ENCODE measurements at places on chromosomes 11 and 22. TPM values are rescaled to one million over a fixed set of nuclear protein-coding genes. Genes with fewer than 3 reads are reported as not detected.

Gene TENM4
- total RNA-seq: 1.5 TPM

DNA sequence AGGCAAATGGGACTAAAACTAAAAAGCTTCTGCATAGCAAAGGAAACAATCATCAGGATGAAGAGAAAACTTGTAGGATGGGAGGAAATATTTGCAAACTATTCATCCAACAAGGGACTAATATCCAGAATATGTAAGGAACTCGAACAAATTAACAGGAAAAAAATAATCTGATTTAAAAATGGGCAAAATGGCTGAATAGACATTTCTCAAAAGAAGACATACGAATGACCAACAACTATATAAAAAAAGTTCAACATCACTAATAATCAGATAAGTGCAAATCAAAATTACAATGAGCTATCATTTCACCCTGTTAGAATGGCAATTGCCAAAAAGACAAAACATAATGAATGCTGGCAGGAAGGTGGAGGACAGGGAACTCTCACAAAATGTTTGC is 12.0 kb downstream of the OR52E1 start:
- DNase-seq: no peak

GRCh38 chr22:24390576-24390975 is 36.8 kb upstream of the ADORA2A start:
- DNase-seq: no peak

Gene MAPK8IP2
- total RNA-seq: 0.39 TPM

DNA sequence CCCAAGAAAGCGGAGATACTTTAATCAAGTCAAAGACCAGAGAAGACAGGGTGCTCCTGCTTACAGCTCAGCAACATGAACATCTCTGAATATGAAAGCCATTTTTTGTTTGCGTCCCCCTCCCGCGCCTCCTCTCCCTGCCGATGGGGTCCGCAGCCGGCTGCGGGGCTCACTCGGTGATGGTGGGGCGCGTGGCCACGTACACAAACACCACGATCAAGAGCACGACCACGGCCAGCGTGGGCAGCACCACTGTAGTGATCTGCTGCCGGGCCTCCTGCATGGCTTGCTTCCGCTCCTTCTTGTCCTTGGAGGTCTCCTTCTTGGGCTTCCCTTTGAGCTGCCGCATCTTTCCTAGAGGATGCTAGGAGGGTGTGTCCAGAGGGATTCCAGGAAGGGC is 64.3 kb downstream of the SMCO4 start:
- no peak for DNase-seq

Gene APOL1
- total RNA-seq: 17.5 TPM

DNA sequence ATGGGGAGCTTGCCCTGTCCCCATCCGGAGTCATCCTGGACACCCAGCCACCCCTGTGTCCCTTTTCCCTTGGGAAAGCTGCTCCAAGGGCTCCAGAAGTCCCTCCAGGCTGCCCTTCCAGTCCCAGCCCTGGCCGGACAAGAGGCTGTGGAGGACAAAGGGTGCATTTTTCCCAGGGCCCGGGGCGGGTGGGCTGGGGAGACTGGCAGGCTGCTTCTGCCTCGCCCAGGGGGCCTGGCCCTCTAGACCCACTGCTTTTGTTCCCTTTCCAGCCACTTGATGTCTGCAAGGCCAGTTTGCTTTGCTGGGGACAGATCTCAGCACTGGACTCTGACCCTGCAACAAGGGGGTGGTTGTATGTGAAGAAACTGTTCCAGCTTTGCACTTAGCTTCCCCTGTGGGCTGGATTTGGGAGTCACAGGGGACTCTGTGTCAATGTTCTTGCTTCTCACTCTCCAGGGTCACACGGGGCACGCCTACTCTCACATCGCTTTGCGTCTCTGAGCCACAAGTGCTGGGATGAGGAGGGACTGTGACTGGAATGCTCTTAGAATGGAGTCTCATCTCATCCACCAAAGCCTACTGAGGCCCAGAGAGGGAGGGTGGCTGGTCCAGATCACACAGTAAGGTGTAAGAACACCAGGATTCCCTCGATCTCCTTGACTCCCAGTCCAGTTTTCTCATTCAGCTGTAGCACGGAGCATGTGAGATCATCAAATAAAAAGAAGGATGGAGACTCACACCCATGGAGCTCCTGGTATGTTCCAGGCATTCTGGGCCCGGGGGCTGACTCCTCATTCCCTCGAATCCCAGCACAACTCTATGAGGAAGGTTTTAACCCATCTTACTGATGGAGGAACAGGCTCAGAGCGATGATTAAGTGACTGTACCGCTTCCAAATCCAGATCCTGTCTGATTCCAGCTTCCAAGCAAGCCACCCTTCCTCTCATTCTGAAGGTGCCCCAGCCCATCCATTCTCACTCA is 59.9 kb downstream of the FBXO7 start:
- peak; percentile 83 for DNase-seq

DNA sequence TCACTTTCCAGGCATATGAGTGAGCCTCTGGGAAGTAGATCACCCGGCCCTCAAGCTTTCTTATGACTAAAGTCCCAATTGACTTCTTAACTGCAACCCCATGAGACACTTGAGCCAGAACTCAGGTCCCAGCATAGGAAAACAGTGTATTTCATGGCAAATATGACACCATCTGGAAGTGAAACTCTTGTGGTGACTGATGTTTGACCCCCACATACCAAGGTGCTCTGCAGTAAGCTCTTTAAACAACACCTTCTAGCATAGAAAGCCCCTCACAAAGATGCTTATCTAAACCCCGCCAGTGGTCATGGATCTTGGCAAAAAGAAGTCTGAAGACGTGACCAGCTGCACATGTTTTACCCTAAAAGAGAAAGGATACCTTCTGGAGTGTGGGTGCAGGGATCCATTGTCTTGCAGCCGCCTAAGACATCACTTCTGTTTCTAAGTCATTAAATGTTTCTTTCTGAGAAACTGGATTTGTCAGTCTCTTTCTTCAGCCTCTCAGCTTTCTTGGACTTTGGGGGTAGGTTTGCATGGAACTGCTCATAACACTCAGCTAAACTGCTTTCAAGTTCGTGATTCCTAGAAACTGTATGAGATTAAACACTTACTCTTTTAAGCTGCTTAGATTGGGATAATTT is 7.4 kb upstream of the PELI3 start:
- no peak for DNase-seq

GRCh38 chr11:3153291-3153861 is 11.7 kb downstream of the OSBPL5 start:
- peak; percentile 86 for DNase-seq

DNA sequence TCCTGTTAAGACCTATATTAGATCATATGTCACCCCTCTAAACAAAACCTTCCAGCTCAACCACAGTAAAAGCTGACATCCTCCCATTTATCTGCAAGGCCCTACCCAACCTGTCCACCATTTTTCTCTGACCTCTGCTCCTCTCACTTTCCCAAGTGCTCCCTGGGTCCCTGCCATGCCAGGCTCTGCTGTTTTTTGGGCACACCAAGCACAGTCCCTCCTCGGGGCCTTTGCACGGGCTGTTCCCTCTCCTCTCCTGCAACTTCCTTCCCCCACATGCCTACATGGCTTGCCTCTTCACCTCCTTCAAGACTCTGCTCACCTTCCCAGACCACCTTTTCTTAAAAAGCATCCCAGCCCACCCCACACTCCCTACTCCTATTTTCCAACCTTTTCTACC is 9.8 kb downstream of the TST start:
- no peak for DNase-seq

Gene CARD18
- not detected for total RNA-seq

DNA sequence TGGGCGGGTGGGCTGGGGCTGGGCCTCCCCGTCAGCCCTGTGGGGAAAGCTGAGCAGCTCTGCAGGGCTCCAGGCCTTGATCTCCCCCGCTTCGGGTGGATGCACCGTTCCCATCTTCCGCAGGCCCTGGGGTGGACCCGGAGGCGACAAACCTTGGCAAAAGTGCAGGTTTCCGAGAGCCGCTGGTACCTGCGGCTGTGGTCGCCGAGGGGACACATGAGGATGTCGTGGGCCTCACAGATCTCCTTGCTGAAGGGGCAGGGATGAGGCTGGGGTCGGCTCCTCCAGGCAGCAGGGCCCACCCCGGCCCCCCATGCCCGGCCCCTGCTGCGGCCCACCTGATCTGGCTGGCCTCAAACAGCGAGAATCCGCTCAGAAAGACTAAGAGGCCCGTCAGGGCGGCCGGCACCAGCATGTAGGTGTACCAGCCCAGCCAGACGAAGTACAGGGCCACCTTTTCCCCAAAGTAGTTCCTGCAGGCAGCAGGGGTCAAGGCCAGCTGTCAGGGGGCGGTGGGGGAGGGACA is 11.8 kb downstream of the ANO9 start:
- peak; percentile 43 for DNase-seq

Gene MYO18B
- total RNA-seq: 74.5 TPM

Gene MMP12
- total RNA-seq: not detected

- no peak for DNase-seq
Measured at GRCh38 chr11:105991888-105992287, 30.2 kb downstream of the MSANTD4 start.

GRCh38 chr11:19283991-19284390 is 43.2 kb upstream of the E2F8 start:
- no peak for DNase-seq

DNA sequence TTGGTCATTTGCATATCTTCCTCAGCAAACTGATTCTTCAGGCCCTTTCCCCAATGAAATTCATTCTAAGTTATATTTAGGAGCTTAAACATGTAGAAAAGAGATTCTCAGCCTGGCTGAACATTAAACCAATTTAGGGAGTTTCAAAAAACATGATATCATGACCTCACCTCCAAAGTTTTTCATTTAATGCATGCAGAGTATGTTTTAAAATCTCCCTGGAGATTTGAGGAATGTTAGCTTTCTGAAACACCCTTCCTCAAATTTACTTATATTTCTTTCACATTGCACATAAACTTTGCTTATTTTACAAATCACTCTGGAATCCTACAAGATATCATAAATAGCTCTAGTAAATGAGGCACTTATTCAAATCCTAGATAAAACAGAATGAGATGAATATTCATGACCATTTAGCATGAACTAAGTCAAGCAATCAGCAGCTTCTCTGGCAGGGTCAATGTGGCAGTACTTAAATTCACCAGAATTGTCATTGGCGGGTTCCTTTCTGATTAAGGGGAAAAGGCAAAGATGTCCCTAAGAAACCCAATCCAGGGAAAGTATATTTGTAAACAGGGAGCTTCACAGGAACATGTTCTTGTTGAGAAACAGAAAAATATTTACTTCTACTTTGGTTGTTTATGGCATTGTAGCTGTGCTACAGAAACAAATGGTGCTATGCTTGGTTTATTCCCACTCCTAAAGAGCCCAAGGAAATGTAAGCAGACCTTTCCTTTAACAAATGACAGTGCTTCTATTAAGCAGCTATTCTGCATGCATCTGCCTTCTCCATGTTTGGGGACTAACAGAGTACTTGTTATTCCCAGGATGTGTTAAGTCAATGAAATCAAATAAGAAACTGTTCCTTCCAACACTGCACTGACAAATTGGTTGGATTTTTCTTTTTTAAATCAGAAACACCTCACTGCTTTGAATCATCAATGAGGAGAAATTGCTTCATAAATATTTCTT is 162.3 kb downstream of the C11orf87 start:
- DNase-seq: no peak

DNA sequence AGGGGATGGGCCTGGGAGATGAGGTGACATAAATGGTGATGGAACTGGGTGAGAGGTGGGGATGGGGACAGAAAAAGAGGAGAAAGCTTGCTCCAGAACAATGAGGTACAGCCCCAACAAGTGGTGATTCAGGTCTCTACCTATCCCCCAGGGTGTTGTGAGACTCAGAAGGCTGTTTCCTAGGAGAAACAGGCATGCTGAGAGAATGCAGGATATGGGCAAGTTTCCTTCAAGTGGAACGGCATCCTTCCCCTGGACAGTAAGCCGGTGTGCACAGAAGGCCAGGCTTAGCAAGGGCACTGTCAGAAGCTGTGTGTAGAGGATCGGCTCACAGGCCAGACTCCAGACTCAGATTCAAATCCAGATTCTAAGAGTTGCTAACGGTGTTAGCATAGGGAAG is 34.1 kb upstream of the CRTAM start:
- DNase-seq: no peak

Gene IGSF22
- 1.0 TPM for total RNA-seq

GRCh38 chr22:20016734-20017621 is at the start of gene ARVCF:
Gene ARVCF (minus strand): TSS chr22:20016823. CDS start chr22:19990794, 26,029 bp downstream.
- peak; percentile 96 for DNase-seq

DNA sequence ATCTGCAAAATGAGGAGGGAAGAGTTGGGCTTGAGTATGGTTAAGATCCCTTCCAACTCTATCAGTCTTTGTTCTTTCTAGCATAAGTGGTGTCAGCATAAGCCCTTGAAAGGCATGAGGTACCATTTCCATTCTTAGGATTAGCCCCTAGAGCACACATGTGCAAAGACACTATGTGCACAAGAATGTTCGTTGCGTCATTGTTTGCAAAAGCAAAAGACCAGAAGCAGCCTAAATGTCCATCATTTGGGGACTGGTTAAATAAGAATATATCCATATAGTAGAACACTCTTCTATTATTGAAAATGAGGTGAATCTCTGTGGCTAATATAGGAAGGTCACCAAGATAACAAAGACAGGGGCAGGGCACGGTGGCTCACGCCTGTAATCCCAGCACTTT is 10.0 kb upstream of the KCTD14 start:
- DNase-seq: no peak

DNA sequence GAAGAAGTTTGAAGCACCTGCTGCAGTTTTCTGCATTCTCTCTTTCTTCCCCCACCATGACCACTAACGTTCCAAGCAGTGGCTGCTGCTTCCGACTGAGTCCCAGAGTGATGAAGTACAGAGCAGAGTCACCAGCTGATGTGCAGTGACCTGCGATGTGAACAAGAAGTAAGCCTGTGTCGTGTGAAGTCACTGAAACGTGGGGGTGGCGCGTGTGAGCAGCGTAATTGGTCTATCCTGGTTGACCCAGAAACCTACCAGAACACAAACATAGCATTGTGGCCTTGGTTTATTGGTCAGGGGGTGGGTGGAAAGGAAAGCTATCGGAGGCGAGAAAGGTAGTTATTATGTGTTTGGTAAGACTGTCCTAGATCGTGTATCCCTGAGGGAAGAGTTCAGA is 3.5 kb downstream of the KRTAP5-7 start:
- no peak for DNase-seq

DNA sequence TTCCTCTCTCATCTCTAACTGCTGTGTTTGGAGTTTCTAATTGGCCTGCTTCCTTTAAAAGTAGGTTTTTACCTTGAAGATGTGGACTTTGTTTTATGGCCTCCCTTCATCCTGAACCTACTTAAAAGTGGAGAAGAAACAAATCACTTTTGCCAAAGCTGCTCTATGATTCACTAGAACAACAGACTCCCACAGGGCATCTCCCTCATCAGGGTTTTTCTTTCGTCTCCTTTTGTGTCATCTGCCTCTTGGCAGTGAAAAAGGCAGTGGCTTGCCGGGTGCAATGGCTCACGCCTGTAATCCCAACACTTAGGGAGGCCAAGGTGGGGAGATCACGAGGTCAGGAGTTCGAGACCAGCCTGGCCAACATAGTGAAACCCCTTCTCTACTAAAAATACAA is 186.6 kb upstream of the MTNR1B start:
- no peak for DNase-seq

DNA sequence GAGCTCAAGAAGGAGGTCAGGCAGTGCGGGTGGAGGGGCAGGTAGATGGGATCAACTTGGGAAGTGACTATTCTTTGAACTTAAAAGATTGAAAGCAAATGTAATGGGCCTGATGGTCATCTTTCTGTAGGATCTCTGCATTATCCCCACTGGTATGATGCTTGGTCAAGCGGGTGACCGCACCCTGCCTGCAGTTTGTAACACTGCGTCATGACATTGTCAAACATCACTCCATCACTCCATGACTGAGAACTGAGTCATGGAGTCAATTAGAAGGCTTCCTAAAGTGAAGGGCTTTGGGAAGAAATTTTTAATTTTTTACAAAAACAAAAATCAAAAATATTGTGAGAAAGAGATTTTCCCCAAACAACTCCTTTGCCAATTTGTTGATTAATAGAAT is 62.4 kb upstream of the BMAL1 start:
- no peak for DNase-seq

- peak; percentile 59 for DNase-seq
Measured at GRCh38 chr11:68839911-68840641, 1.6 kb downstream of the CPT1A start.

Measured in right cardiac atrium (tissue), 5 donors.